ENCODE measurements at places on chromosomes 2 and 18.

DNA sequence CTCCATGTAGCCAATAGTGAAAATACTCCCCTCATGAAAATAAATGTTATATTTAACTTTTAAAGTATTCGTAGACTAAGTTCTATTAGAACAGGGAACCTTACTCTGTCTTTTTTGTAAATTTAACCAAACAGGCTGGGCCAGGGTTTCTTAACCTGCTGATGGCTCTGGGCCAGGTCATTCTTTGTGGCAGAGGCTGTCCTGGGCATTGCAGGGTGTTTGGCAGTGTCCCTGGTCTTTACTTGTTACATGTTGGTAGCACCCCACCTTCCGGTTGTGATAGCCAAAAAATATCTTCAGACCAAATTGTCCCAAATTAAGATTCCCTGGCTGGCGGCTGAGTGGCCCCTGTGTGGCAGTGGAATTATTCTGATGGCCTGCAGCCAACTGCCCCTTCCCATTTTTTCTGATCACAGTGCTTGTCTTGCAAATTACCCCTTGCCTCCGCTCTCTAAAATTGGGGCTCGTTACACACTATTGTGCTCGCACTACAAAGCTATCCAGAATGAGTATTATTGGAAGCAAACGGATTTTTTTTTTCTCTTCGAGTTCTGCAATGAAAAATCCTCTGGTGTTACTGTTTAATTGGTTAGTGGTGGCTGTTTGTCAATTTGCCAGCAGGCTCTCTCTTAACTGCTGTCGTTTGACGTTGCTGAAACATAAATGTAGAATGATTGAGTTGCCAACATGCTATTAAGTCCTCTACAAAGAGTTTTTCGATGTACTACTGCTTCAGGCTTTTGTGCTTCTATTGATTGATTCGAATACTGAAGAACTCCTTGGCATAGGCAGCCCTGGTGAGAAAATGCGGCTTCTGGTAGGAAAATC is 216.9 kb downstream of the SH3RF3 start:
- DNase-seq = no peak

DNA sequence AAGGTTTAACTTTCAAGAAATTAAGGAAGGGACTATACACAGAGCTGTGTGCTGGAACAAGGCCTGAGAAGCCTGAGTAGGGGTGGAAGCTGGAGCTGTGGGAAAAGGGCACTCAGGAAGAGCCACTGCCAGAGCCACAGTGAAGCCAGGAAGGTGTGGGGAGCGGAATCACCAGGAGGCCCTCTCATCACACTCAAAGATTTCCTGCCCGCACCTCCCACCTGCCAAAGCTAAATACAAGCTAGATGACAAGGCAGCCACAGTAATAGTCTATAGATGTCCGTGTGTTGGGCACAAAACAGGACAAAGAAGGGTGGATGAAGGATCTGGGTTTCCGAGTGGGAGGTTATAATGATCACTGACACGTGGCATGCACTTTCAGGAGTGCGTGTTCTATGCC is 126.0 kb downstream of the ZNF532 start:
- no peak for DNase-seq

DNA sequence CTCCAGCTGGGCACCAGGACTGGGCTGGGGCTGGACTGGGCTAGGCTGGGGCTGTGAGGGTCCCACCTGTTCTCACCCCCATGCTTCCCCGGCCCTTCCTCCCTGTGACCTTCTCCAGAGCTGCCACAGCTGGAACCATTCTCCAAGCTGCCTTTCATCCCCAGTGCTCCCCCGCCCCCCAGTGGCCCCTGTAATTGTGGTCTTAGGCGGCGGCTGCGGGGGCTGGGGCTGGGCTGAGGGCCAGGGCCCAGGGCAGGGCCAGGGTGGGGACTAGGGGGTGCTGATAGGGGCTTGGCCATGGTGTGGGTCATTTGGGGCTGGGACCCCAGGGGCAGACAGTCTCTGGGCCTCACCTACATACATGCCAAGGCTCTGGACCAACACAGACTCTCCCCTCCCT is 2.8 kb upstream of the WNT10A start:
- no peak for DNase-seq

GRCh38 chr2:26692279-26692896 is at the start of gene KCNK3:
TSS of gene KCNK3 (plus strand) at chr2:26692722. CDS start at chr2:26692876, 154 bp downstream.
- DNase-seq = peak; percentile 16

GRCh38 chr2:56510610-56511009 is 326.8 kb downstream of the CCDC85A start:
- no peak for DNase-seq

DNA sequence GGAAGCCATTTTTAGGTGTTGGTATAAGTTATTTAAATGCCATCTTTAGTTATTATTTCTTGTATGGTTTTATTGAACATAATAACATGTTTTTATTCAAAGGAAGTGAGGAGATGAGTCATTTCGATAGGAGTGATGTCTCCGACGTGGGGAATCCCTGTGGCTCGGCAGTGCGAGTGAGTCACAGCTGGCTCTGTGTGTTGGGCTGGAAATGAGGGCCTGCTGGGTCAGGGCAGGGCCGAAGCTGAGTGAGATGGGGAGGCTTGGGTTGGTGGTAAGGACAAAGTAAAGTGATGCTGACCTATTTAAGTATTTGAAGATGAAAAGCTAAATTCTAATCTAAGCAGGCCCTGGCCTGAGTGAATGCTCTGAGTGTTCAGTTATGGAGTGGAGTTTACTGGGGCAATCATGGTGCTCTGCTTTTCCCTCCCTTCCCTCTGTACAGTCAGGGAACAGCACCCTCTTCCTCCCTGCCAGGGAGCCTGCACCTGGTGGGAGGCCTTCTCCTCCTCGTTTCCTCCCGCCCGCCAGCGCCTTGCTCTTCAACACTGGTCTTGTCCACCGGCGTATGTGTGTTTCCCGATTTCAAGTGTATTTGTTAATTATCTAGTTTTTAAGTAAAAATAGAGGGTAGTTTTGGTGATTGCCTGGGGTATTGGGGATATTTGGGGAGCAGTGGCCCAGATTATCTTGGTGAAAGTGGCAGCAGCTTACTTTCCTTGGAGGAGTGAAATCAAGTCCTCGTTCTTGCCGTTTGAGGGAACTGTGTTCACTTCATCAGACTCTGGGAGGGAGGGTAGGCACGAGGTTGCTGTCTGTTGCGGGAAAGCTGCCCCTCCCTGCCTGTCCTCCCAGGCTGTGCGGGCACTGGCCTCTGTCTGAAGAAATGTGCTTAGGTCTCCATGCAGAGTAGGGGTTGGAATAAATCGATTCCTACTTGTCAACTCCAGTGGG is 157.0 kb downstream of the LDLRAD4 start:
- DNase-seq = peak; percentile 60

DNA sequence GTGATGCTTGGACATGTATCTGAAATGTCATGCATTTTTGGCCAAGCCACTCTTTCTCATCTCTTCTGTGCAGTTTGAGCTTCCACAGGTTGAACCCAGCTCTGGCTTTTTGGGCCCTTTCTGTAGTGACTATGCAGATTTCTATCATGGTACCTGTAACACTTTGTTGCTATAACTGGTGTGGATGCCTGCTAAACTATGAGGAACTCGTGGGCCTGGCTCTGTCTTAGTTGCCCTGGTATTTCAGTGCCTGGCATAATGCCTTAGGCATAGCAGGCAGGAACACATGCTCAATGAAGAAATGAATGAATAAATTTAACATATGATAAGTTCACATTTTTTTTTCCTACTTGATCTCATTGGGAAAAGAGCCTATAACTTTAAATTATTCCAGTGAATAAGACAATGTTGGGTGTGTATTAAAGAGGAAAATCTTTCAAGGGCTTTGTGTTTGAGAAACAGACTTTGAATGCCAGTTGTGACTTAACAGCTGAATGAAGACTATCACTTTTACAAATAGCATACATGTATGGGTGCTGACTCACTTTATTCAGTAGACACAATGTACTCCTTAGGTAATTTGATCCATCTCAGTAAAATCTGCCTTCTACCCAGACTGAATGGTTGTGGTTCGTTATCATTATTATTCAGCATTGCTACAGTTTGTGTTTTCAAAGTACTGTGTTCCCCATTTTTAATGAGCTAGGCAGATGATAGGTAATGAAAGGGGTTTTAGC is 86.4 kb upstream of the MAP4K3 start:
- DNase-seq = no peak

DNA sequence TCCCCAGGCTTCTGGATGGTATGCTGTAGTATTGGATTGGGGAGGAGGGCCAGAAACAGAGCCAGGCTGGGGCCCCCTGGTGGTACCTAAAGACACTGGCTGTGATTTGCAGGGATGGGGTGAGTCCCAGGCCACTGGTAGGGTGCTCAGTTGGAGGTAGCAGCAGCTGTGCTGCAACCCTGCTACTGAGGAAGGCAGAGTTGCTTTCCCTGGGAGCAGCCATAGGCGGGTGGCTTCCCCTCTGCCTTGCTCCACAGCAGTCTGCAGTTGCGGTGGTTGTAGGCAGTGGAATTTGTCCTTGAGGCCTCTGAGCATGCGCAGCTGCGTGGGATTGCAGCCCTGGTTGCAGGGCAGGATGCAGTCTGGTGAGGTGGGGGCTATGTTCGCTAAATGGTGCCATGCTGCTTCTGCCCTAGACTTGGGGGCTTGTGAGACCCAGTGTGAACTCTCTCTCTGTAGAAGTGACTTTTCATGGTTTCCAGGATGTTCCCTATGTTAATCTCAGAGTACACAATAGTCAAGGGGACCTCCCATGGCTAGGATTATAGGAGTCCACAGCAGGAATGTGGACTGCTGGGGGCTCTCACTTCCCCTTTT is 443.5 kb downstream of the XIRP2 start:
- DNase-seq = no peak

DNA sequence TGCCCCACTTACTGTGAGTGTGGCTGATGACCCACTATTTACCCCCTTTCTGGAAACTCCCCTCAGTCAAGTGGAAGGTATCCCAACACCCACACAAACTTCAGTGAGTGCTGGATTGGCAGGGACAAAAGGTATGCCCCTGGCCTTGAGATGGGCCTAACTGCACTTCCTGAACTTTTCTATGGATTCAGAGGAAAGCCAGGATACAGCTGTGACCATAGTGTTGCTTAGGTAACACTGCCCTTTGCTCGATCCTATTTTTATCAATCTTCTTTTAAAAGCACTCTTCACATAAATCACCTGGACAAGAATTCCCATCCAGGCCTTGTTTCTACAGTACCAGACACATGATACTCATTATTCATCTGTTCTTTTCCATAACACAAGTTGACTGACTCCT is 671.5 kb upstream of the SLC8A1 start:
- DNase-seq = no peak

GRCh38 chr18:22932885-22933205 is 283 bp upstream of the RBBP8 start:
- no peak for DNase-seq

DNA sequence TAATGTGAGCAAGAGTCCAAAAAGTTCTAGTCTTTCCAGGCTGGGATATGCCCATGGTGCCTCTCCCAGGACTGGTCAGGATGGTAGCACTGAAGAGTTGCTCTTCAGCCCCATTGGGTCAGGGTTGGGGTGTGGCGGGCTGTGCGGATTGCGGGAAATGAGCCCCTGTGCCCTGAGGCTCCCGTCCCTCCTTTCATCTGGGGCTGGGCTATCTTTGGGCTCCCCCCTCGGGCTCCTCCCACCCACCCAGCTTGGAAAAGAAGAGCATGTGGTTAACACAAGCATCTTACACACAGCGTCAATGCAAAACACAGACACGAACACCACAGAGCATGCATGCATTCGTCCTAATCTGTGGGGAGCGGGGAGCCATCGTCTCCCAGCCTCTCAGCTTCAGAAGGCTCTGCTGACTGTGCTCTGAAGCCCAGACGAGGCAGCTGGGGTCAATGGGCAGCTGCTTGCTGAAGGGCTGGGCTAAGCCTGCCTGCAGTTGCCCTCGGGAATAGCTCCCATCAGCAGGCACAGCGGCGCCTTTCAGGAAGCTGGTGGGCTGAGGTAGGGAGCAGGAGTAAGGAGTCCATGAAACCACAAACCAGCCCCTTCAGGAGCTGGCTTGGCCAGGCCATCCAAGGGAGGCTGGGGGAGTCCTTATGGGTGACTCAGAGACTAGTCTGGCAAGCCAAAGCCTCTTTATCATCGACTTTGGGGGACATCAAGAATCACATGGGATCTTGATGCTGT is 112.9 kb downstream of the CLIP4 start:
- DNase-seq = no peak

DNA sequence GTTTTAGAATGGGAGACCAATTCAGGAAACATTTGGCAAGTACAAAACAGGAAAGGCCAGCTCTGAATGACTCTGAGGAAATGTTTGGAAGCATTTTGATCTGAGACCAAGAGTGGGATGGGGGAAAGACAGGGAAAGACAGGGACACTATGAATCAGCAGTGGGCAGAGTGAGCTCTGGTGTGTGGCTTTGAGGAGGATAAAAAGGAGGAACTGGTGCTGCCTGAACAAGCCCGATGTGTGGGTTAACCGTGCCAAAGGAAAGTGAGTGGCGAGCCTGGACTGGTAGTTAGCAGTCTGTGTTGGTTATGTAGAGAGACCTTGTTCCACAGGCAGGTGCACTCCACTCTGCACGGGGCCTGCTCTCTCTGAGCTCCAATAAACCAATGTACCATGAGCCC is 5.3 kb downstream of the MFSD6 start:
- DNase-seq = no peak

- DNase-seq = no peak
Observed at GRCh38 chr18:69032009-69032408, 234.1 kb downstream of the CCDC102B start.

DNA sequence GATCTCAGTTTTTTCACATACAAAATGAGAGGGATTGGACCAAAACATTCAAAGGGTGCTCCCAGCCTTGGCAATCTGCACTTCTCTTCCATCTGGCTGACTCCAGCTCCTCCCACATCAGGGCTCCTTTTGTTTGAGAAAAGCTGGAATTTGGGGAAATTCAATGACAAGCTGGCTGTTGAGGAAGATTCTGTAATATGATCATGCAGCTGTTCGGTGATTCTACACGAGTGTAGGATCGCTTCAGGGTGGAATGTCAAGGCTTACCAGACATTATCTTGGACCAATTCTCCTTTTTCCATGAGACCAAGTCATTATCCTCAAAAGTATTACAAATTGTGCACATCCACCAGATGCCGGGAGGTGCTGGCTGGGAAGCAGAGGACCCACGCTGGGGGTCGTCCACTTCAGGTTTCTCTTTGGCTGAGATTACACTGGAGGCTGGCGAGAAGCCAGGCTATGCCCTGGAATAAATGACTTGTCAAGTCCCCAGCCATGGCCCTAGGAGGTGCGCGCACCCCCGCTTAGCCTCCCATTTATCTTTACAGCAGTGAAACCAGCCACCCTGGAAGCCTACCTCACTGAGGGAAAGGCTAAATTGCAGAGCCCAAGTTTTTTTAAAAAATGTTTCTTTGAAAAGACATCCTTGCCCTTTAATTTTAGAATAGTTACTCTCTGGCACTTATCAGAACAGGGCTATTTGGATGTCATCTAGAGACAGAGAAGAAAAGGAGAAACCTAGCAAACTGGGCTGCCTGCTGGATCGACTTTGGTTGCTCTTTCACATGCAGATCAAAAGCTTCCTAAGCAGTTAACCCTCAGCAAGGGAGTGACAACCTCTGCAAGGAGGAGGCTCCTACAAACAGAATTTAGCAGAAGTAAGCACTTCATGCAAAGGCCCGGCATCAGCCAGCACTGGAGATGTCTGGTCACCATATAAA is 42.5 kb upstream of the LCLAT1 start:
- no peak for DNase-seq

All from activated CD4-positive, alpha-beta T cell treated with anti-CD3 and anti-CD28 coated beads for 24 hours (primary cell).